ENCODE measurements at places on chromosomes 1 and 21.

GRCh38 chr1:149931212-149931790 lies 3.7 kb upstream of the SF3B4 start:
- no peak for DNase-seq

DNA sequence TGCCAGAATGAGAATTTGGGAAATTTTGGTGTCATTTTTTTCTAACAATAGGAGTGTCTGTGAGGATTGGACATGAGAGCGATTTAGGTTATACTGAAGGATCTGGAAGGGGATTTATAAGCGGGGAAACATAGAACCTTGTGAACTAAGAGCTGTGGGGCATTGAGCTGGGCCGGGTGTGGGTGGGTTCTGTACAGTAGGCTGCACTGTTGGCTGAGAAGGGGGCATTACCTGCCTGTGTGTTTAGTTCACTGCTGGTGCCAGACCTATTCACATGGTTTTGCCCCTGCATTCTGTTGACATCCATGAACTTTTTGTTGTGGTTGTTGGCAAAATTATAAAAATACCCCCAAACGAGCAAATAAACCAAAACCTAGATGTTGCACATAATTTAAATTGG lies 8.8 kb downstream of the PBX1 start:
- no peak for DNase-seq

GRCh38 chr1:12481928-12482327 lies 136.1 kb downstream of the DHRS3 start:
- no peak for DNase-seq

GRCh38 chr1:59878370-59878769 lies 48.2 kb downstream of the CYP2J2 start:
- DNase-seq, result no peak

DNA sequence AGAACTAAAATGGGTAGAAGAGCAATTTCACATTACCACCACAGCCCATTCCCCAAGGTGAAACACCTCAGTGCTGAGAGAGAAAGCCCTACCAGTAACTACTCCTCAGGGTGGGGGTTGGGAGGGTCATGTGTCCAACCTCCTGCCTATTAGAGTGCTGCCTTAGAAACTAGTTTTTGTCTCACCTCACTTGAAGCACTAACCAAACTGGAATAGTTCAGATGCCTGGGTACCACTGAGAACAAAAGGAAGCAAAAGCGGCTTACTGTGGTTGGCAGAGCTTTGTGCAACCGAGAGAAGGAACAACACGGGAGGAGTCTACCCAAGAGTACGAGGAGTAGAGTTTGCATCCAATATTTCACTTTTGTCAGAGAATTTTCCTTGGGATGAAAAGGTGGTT lies 1207.5 kb upstream of the ADGRL2 start:
- DNase-seq, result no peak

DNA sequence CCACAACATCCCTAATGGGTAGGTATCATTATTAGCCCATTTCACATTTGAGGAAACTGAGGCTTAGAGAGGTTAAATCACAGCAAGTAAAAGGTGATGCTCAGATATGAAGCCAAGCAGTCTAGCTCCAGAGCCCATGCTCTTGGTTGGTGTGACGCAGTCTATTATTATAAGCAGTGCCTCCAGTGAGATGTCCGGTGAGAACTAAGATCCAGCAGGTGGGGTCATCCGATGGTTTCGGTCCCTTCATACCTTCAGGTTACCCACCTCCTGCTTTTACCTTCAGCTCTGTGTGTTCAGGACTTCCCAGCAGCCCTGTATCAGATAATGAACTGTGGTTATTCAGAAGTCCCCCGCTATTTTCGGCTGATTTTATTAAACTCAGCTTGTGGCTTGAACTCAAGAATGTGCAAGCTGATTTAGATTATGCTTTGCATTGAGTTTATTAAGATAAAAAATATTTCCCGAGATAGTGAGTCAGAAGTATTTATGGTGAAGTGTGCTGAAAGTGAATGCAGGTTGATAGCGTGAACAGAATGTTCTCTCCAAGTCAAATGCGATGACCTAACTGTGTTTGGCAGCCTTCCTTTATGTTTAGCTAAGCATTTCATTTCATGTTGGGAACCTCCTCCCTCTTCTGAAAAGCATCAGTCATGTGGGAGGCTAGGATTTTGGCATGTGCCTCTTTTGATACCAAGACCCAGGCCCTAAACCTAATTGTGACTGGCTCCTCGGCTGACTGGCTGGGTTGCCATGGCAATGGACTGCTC lies 160.9 kb upstream of the UBE2U start:
- no peak for DNase-seq

GRCh38 chr1:65791396-65791795 lies 1.3 kb upstream of the PDE4B start:
- no peak for DNase-seq

GRCh38 chr1:93171549-93172034 lies 8.6 kb downstream of the TMED5 start:
- DNase-seq, result no peak

- no peak for DNase-seq
Observed at GRCh38 chr1:227891955-227892488, 55.7 kb downstream of the WNT9A start.

DNA sequence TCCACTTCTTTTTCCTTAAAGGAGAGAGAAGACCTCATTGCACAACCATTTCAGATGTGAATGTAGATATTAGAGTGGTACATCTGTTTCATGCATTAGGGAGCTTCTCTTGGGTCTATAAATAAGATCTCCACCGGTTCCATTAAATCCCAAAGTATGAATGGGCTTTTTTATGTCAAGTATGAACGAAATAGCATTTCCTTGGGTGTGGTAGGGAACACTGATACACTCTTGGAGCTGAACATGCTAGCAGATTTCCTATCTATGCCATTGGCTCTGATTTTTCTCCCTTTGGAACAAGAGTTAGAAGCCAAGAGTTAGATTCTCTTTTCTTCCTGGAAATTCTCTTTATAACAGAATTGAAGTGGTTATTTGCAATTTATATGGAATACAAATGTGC lies 245.6 kb upstream of the ADAMTS5 start:
- no peak for DNase-seq

DNA sequence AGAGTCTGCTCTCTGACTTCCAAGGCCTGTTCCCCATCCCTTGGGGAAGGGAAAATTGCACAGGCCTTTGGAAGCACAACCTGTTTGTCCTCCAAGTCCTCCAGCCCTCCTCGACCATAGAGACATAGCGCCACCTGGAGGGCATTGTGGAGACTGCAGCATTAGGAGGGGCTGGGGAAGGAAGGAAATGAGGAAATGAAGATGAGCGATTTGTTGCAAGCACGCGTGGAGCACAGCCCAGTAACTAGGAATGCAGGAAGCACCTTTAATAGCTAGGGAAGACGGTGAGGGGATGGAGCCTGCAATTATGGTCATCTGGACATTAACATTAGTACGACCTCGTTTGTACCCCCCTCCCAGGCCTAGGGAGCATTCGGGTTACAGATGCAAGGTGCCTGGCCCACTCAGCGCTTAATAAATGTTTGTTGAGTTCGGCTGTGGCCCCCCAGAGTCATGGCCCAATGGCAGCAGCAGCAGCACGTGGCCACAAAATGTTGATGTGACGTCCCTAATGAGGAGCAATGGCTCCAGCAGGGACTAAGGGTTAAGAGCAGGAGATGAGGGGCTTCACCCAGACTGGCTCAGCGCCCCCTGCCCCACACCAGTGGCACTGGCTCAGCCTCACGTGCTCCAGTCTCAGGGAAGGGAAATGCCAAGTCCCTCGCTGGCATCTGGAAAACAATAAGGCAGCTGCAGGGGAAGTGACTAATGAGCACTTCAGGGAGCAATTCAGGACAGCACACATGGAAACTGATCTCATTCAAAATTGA lies 8.0 kb upstream of the CAMK2N1 start:
- peak; percentile 84 for DNase-seq

DNA sequence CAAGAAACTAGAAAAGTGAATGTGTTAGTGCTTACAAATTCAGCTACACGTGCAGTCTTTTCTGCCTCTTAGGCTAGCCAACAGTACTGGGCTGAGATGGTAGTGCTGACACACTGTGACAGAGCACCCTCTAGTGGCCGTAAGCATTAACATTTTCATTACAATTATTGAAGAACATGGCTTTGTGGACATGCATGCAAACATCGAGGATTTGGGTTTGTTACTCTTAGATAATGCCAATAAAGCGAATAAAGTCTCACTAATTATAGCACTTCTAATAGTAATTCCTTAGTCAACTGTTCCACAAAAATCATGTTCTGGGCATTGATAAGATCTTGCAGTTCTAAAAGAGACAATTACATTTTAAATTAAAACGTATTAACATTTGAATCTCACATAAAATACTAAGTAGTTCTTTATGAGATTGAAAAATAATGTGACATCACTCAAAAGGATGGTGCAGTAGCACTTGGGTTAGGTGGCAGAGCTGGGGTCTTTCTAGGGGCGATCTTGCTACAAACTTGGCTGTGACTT lies 47.1 kb downstream of the MYSM1 start:
- peak; percentile 50 for DNase-seq

GRCh38 chr1:212203630-212204029 lies 81.6 kb upstream of the PPP2R5A start:
- DNase-seq, result no peak

DNA sequence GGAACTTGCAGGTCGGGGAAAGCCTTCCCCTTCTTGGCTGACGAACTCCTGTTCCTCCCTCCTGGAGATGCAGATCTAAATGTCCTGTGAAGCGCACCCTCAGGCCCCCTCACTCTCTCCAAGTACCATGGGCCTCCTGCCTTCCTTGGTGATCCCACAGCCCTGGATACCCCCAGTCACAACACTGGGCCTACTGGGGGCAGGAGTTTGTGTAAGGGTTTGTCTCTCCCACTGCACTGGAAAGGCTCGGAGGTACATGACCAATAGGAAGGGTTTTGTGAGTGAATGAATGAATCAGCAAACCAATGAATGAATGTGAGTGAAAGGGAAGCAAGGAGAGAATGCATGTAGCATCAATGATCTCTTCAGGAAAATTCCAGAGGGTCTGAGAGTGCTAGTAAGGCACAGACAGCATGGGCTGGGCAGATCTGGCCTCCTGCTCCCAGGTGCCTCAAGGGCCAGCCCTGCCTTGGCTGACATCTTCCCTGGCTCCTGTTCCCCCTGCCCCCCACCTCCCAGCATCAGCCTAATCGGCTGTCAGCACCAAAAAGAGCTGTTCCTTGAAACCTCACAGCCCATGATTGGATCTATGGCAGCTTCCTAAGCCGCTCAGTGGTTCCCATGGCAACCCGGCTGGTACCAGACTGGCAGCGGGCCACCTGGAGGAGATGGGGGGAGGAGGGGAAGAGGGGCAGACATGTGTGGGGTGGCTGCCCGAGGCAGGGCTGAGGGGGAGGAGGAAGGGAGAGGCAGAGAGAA lies 95.8 kb downstream of the VWA5B1 start:
- DNase-seq, result no peak

DNA sequence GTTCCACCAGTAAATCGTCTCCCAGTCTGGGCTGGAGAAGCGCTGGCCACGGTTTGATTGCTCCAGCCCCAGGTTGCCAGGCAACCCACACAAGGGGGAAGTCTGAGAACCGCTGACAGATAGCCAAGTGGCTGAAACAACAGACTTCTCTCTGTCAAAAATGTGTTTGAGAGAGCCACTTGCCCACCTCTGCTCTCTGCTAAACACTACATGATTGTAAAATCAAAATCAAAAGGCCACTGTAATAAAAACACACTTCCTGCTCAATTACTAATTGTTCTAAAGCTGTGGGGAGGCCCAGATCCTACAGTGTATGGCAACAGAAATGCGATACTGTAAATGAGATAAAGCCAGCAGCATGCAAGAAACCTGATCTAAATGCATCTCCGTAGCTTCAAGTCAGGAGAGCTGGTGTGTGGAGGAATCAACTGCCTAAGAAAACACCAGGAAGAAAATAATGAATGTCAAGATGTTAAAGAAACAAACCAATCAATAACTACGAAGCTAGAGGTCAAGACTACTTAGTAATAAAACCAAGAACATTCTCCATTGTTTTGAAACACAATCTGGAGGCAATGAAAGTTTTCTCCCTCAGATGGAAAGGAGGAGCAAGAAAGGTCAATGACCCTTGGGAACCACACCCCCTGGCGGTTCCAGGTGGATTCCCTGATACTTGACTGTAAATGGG lies 121.2 kb downstream of the SLC45A1 start:
- no peak for DNase-seq

DNA sequence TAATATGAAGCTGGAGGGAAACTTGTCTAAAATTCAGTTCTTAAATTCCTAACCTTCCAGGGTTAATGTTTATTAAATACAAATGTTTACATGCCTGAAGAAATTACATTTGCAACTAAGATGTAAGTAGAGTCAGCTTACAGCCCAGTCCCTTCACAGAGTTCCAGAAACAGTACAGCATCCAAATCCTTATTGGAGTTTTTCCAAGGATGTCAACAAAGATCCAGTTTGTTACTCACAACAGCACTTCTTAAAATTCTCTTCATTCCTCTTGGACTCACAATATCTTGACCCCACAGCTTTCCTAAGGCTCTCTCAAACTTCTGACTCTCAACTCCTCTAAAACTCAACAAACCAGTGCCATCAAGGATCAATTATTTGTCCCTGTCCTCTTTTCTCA lies 50.1 kb upstream of the RWDD3 start:
- DNase-seq, result no peak

- DNase-seq, result no peak
Observed at GRCh38 chr1:183490932-183491331, 18.6 kb downstream of the SMG7 start.

GRCh38 chr1:37692078-37692833 lies at the start of gene CDCA8:
Gene CDCA8, plus strand, starts transcription at chr1:37692516. Its CDS starts 175 bp downstream, at chr1:37692691.
- DNase-seq, result peak; percentile 97

DNA sequence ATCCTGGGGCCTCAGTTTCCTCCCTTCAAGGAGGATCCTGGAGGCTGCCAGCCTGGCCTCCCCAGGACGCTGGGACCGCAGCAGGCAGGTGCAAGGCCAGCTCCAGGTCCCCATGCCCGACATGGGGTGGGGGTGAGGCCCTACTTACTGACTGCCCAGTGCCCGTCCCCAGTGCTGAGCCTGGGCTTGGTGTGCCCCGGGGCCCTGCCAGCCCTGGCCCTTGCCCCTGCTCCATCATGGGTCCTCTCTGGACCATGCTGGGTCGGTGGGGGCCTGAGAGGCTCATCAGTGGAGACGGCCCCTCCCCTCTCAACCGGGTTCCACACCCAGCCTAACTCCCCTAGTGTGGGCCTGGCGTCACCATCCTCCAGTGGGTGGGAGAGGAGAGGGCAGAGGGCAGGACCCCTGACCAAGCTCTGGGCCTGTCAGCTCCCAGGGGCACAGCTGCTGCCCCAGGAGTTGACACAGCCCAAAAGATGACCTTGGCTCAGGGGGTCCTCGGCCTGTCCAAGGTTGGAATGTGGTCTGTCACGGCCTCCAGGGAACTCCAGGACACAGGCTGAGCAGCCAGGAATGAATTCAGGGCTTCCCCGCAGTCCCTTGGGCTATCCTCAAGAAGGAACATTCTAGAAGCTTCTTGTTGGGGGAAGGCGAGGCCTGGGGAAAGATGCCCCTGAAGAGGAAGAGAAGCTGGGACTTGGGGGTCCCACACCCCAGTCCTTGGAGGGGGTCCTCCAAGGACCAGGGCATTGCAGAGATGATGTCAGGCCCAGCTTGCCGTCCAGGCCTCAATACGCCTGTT lies 17.6 kb upstream of the ARF1 start:
- no peak for DNase-seq
